ENCODE measurements at places on chromosomes 6 and 20.
A peak's percentile ranks its signal among the peaks of the same experiment; 100 is the strongest.

GRCh38 chr6:27838945-27839625, 73.1 kb downstream of the OR2B2 start:
- no peak for DNase-seq

- DNase-seq: no peak
These were observed 214.3 kb downstream of the DHX35 start for GRCh38 chr20:39176457-39176856.

DNA sequence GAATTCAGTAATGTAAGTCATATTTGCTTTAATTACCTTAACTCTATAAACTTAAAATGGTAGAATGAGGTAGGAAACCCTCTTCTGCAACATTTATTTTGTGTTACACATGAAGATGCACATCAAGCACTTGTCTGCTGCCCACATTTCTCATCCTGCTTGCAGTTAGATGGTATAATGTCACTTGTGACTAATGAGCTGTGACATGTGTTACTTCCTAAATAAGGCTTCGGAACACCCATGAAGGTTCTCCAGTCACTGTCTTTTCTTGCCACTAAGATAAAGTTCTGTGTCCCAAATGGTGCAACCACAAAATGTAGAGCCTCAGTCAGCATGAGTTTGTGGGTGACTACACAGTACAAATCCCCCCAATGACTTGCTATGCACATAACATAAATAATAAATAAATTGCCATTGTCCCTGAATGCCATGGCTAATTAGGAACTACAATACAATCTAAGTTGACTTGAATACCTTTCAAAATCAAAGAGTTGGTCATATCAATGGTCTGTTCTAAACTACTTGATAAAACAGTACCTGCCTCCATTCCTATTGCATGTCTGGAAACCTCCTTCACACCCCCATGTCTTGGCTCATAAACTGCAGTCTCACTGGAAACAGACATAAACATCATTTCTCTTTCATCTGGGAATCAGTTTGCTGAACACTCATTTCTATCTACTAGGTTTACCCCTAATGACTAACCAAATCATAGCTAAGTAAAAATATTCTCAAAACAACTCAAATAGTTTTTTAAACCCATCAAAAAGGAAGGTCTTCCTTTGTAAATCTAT, 157.2 kb downstream of the PTPRK start:
- no peak for DNase-seq

- no peak for DNase-seq
These were observed 196.1 kb downstream of the DLL1 start for GRCh38 chr6:170094686-170095272.

DNA sequence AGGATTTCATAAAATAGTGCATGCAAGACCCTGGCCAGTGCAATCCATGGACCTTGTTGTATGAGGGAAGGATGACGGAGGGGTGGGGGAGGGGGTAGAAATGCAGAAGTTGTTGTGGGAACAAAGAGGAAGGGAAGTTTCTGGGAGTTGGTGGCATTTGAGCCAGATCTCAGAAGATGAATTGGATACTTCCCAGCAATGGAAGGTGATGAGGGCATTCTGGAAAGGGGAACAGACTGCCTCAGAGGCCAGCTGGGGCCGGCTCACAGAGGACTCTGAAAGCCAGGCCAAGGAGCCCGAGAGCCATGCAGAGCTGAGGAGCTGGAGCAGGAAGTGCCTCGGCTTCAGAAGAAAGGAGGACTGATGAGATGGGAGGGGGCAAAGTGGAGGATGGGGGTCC, 2.7 kb downstream of the TMEM74B start:
- DNase-seq: no peak

- DNase-seq: no peak
These were observed 161.3 kb downstream of the PHACTR3 start for GRCh38 chr20:59765599-59766177.

GRCh38 chr6:23350752-23351453, 775.1 kb upstream of the NRSN1 start:
- no peak for DNase-seq

DNA sequence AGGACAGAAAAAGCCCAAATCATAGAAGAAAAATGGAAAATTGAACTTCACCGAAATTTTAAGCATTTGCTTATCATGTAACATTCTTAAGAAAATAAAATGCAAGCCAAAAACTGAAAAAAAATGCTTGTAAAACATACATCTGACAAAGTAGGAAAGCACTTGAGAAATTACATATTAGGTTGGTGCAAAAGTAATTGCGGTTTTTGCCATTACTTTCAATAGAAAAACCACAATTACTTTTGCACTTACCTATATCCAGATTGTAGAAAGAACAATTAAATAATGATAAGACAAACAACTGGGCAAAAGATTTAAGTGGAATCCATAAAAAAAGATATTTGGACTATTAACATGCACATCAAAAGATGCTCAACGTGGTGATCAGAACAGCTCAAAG, 146.2 kb downstream of the TBXT start:
- DNase-seq: no peak

DNA sequence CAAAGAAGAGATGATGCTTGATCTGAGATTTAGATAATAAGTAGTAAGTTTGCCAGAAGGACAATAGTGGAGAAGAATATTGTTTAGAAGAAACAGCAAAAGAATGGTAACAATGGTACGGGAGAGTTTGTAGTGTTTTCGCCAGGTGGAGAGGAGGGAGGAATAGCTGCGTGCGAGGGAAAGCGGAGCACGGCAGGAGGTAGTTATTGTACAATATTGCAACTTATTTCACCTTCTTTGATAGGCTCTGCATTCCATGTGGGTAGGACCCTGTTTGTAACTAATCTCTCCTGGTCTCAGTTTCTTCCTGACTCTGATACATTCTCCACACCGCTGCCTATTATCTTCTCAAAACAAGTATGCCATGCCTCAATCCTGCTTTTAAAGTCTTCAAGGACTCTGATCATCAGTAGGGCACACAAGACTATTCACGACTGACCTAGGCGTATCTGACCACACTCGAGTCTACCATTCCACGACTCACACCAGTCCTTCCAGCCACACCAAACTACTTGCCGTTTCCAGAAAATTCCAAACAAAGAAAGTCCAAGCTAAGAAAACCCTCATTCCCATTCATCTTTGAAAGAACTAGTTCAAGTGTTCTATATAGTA, 1.1 kb downstream of the PPIL4 start:
- DNase-seq: no peak

DNA sequence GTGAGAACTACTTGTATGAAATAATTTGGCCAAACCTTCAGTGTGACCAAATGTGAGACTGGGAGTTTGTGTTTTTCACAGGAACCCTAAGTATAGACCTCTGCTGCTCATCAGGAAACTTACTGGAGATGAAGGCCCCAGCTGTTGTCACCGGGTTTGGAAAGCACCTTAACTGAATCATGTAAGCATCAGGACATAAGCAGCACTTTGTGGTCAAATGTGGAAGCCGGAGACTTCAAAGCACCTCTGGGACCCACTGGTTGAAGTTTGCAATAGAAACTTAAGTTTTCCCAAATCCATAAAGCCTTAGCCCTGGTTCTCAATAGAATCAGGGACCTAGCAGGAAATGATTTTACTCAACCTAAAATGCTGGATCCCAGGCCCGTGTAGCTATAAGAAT, 14.3 kb downstream of the TTPAL start:
- no peak for DNase-seq

DNA sequence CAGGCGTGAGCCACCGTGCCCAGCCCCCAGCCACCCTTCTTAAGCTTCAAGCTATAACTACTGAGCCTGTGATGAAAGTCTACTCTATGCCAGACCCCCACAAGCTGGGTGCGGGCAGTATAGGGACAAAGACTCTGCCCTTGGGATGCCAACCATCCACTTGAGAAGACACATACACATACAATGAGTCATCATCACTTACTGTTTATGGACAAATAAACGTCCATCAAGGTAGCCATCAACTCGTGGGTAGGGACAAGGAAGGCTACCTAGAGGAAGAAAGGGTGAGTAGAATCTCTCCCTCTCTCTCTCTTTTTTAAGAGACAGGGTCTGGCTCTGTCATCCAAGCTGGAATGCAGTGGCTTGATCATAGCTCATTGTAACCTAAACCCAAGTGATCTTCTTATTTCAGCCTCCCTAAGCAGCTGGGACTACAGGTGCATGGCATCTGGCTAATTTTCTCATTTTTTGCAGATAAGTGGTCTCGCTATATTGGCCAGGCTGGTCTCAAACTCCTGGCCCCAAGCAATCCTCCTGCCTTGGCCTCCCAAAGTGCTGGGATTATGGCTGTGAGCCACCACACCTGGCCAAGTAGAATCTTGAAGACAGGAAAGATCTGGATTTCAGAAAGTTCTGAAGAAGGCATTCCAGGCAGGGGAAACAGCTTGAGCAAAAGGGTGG, 2.6 kb upstream of the TP53INP2 start:
- DNase-seq: no peak

- DNase-seq: no peak
These were observed 905.4 kb upstream of the FLRT3 start for GRCh38 chr20:15242773-15243172.

DNA sequence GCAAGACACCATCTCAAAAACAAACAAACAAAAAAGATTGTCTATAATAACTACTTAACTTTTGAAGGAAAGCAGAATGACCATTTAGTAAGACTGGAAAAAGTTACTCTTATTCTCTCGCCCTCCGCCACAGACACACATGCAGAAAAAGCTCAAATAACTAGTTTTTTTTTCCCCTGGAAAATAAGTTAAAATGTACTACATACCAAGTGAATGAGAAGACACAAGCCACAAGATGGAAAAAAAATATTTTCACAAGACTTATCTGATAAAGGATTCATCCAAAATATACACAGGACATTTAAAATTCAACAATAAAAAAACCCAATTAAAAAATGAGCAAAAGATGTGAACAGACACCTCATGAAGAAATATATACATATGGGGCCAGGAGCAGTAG, 31.9 kb downstream of the NUDT3 start:
- no peak for DNase-seq

DNA sequence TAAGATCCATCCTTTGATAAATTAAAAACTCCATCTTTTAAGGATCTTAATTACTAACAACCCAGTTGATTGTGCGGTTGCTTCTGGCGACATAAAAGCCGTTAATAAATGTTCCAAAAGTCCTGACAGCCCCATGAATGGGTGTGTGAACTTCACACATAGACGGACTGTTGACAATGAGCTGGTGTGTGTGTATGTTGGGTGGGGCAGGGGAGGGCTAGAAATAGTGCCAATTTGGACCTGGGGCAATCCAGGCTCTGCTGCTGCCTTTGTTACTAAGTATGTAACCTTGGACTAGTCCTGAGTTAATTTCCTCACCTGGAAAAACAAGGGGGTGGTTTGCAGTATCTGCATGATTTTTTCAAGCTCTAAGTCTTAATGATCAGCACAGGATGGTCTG, 4.2 kb downstream of the MAS1 start:
- DNase-seq: no peak

DNA sequence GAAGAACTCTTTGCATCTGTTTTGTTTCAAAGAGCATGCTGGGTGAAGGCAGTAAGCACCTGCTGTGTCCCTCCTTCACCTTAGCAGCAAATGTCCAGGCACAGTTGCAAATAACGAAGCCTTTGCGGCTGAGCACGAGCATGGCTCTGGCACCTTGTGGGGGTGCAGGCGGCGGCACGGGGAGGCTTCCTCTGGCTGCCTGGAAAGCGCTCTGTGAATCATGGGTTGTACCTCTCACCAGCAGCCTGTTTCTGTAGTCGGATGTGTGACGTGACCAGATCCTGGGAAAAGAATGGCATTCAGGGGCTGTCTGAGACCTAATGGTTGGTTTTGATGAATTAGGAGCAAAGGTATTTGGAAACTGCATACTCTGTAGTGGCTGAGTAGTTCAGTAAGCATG, 144.8 kb downstream of the DTNBP1 start:
- DNase-seq: no peak

- DNase-seq: no peak
These were observed 154.2 kb upstream of the RNF24 start for GRCh38 chr20:4169360-4170190.

- no peak for DNase-seq
These were observed 268.8 kb upstream of the PRDM1 start for GRCh38 chr6:105817370-105817769.

GRCh38 chr6:17930321-17930993, 57.0 kb downstream of the KIF13A start:
- no peak for DNase-seq

GRCh38 chr6:5084360-5084780, 771 bp upstream of the PPP1R3G start:
- DNase-seq: no peak

DNA sequence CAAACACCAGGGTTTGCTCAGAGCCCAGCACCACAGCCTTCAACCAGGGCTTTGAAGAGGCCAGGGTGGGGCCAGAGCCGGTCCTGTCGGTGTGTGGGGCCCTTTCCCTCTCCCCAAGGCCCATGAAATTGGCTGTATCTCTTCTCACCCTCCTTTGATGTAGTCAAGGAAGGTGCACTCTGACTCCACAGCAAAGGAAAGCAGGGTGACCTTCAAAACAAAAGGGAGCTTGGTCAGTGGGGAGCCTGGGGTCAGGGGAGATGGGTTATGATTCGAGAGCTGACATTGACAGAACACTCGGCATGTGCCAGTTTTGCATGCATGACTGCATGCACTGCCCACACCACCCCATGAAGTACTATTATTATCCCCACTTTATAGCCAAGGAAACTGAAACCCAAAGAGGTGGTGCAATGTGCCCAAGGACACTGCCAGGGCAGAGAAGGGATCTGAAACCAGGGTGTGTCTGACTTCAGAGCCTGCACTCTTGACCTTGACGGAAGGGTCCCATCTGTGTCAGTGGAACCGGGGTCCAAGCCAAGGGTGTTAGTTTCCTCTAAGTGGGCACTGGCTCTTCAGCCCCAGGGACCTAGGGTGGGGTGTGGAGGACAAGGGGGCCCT, 55.4 kb downstream of the RAB44 start:
- DNase-seq: no peak

GRCh38 chr6:43773050-43773979, 3.3 kb downstream of the VEGFA start:
- DNase-seq: peak; percentile 45

DNA sequence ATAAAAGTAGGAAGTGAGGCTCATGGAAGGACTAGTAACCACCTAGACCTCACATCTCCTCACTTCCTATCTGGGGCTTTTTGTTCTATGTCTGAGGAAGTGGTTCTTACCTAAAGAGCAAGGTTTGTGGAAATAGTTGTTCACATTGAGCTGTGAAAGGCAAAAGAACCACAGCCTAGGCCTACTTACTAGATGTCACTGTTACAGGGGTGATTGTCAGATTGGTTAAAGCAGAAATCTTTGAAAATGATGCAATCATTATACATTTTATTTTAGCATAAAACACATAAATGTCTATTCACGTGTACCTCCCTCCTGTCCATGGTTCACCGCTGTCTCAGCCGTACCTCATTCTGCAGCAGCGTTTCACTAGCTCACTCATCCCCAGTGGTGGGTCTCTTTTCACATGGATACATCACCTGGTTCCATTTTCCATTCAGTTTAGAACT, 268.8 kb downstream of the TMEM242 start:
- DNase-seq: peak; percentile 40

- DNase-seq: no peak
These were observed 24.0 kb upstream of the NPBWR2 start for GRCh38 chr20:64131406-64131805.

DNA sequence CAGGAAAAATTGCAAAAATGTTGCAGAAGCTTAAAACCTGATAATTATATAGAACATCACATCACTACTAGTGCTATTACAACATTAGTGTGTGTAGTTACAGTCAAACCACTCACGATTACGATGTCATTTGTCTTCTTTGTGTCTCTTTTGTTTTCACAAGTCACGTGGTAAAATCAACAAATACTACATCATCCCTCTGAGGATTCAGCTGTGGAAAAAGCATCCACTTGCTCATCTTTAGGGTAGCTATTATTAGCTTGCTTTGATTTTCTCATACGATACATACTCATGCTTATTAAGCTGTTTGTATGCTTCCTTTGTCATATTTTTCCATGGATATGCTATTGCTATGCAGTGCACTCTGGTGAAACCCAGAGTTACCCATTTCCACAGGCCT, 22.2 kb upstream of the ATXN1 start:
- no peak for DNase-seq
